ENCODE measurements at places on chromosomes 1 and 21. TPM values are rescaled to one million over a fixed set of nuclear protein-coding genes. Genes with fewer than 3 reads are reported as not detected.

GRCh38 chr1:25714372-25714931 is 85.5 kb upstream of the SELENON start:
- peaks cover 6% of the 10 kb centered on the region for H3K4me1 ChIP-seq
- no peak overlapping the region for H3K4me3 ChIP-seq
- DNase-seq = no peak
- no peaks in the 10 kb centered on the region for H3K27me3 ChIP-seq
- no peak overlapping the region for H3K27ac ChIP-seq

DNA sequence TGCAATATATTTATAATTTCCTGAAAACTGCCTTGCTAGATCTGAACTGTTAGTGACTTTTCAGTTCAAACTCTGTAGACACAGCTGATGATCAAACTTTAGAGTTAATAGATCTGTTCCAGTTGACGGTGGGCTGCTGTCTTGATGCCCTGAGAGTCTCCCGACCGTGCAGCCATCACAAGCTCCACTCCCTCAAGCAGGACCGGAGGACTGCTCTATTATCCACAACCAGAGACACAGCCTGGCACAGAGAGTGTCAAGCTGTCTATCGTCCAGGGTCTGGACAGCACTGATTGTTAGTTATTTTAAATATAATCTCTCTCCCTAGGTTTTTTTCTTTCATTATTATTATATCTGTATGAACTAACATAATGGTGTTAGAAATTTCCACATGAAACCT is 8.0 kb downstream of the CHODL start:
- peaks cover 8% of the 10 kb centered on the region for H3K4me1 ChIP-seq
- H3K27ac ChIP-seq = no peak overlapping the region
- H3K27me3 ChIP-seq = no peaks in the 10 kb centered on the region
- no peaks in the 10 kb centered on the region for H3K36me3 ChIP-seq

DNA sequence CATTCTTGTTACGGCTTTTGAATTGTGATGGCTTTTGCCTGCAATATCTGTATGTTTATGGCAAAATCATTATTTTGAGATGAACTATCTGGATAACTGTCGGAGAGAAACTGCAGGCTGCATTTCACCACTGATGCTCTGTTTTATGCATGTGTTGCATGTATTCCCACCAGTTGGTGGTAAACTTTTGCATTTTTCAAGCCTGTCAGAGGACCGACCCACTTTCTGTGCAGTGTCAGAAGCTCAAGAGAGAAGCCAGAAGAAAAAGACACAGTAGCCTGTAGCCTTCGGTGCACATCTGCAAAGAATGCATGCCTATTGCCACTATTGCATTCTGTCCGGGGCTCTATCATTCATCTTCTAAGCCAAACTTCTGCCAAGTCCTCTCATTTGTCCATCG is 41.6 kb downstream of the OLIG1 start:
- no peak overlapping the region for H3K27ac ChIP-seq
- no peak for DNase-seq
- H3K36me3 ChIP-seq = no peaks in the 10 kb centered on the region
- no peak overlapping the region for H3K4me3 ChIP-seq
- H3K27me3 ChIP-seq = no peaks in the 10 kb centered on the region
- H3K4me1 ChIP-seq = no peaks in the 10 kb centered on the region

DNA sequence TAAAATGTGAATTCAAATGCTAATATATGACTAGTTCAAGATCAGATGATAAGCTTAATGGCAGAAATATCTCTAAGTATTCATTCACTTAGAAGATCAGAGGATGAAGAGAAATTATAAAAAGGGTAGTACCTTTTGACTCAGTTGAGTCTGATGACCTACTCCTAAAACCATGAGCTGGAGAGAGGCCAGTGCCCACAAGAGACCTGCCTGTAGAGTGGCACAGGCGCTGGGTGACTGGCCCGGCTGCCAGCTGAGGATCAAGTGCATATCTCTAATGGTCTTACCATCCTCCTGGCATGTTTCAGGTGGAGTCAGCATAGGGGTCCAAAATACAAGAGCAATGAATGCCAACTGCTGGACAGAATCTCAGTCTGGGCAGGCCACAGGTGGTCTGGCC is 14.1 kb downstream of the DDAH1 start:
- H3K36me3 ChIP-seq = no peaks in the 10 kb centered on the region
- H3K27me3 ChIP-seq = no peaks in the 10 kb centered on the region
- no peak overlapping the region for H3K4me3 ChIP-seq
- peaks cover 28% of the 10 kb centered on the region for H3K4me1 ChIP-seq
- H3K27ac ChIP-seq = no peak overlapping the region

The IL24 gene
- total RNA-seq = not detected

The KRTAP15-1 gene
- total RNA-seq = not detected

The SASS6 gene
- total RNA-seq = 1.8 TPM

All from tibial nerve (tissue), 4 donors.